ENCODE measurements at places on chromosomes 3 and 15.

DNA sequence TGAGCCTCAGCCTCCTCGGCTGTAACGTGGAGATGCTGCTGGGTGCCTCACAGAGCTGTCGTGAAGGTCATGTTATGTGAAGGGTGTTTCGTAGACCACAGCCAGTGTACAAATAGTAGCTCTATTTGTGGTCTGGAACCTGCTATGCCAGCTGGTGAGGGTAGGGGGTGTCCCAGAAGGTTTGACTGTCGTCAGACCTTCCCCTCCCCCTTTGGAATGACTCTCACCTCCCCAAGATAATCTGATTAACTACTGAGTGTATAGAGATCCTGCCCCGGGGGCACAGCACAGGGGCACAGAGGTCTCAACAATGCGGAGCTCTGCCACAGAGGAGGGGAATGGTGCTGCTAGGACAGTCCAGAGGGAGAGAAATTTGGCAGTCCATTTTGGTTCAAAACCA lies 20.5 kb downstream of the FGD5 start:
- no peak for DNase-seq

DNA sequence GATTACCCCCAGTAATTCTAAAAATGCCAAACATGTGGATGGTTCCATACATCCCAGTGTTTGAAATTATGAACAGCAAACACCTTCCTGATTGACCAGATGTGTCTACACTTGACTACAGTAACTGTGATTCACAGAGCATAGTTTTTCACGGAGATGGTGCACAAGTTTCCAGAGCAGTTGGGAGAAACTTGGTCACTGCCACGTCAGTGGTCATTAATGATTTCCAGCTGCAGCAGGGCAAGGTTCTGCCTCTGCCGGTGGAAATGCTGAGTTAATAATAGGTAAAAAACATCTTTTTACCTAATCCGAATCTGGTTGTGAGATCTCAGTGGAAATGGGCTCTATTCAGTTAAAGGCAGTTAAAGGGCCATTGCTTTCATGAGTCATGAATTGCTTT lies 154.1 kb upstream of the FEZF2 start:
- DNase-seq = peak; percentile 56

- DNase-seq = no peak
Measured at GRCh38 chr3:78893161-78893560, 874.6 kb downstream of the ROBO1 start.

DNA sequence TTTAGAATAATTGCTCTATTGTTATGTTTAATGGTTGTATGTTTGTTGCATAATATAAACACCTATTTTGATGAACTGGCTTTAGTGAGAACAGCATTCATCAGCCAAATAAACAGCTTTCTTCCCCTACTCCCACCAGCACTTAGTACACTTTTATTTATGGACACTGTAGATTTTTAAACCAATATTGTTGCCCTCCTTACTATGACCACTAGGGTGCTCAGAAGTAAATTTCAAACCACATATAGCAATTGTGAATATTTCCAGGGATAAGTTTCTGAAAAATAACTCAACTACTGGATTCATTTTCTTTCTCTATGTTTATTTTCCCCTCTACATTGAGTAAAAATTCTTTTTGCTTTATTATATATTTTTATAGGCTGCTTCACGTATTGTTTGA lies 84.7 kb upstream of the PTX3 start:
- no peak for DNase-seq

DNA sequence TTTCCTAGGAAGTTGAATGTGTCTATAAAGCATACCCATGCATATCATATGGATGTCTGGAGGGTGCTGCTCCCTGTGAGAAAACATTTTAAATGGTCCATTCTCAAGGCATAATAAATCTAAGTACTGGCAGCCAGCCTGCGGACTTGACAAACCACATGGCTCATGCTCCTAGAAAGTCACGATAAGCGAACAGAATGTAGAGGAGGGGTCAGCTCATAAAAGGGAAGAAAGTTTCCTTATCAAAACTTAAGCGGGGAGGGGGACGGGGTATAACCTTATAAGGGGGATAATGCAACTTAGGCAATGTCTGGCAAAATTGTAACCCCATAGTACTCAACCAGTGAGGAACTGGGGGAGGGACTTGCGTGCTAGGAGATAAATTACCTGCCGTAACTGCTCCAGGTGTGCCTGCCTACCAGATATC lies 159.8 kb upstream of the LMCD1 start:
- peak; percentile 78 for DNase-seq

GRCh38 chr15:33022629-33023028 lies 171.9 kb downstream of the FMN1 start:
- peak; percentile 57 for DNase-seq

- DNase-seq = no peak
Measured at GRCh38 chr3:65676580-65676979, 362.1 kb downstream of the MAGI1 start.

GRCh38 chr3:175186511-175186910 lies 327.4 kb downstream of the NAALADL2 start:
- DNase-seq = no peak

DNA sequence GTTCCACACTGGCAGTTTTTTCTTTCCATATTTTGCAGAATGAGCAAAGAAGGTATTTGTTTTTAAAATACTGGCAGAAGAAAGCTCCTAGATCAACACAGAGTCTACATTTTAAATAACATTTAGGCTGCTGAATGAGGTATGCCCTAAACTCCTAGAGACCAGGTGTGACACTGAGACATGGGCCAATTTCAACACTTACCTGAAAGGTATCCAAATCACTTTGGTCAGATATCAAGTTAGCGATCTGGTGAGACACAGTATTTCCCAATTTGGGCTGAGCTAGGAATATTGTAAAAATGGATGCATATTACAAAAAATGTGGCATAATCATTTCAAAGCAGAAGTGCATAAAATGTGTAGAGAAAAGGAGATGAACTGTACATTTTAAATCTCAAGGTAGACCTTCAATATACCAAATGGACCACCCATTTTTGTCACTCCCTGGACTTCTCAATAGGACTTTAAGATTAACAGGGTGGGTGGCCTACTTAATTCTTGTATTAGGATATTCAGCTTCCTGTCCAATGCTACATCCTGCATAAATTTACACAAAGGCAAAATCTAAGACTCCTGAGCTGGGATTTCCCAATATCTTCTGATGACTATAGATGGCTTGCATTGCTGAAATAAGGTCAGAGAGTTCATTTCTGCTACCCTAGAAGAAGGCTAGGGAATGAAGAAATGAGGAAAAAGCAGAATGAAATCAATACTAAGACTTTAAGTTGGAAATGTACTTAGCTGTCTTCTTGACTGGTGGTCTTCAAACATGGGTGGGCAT lies 487.8 kb downstream of the FOXP1 start:
- DNase-seq = peak; percentile 21

DNA sequence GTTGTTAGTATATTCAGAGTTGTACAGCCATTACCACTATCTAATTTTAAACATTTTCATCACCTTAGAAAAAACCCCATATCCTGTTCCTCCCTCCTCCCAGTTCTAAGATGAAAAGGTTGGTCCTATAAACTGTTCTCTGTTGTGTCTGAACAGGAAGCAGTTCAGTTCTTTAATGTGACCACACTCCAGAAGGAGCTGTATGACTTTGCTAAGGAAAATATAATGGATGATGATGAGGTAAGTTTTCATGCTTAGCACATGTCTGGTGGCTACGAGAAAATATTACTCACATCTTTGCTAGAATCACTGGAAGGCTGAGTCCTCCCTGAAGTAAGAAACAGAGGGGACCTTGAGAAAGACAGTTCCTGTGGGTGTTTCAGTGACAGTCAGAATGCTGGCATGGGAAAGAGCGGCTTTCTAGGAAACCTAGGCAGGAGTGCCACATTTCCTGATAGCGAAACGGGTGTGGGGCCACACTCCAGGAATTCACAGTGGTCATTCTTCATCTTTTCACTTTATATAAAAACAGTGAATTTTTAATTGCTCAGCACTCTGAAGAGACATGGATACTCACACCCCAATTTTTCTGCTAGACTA lies 20.3 kb downstream of the CRTAP start:
- DNase-seq = peak; percentile 48

DNA sequence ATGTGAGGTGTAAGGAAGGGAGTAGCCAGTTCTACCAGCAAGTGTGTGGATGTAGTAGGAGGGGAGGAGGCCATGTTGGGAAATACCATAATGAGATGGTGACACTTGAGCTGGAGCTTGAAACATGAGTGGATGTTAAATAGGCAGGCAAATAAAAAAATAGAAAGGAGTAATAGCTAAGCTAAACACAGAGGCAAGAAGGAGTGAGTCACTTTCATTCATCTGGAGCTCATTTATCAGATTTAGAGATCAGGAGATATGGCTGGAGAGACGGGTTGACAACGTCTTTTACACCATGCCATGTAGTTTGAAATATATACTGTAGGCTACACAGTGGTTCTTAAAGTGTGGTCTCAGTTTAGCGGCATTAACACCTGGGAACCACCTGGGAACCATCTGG lies 390.5 kb downstream of the DIPK2A start:
- DNase-seq = peak; percentile 80

- DNase-seq = no peak
Measured at GRCh38 chr3:195692354-195692685, 28.5 kb upstream of the MUC20 start.

DNA sequence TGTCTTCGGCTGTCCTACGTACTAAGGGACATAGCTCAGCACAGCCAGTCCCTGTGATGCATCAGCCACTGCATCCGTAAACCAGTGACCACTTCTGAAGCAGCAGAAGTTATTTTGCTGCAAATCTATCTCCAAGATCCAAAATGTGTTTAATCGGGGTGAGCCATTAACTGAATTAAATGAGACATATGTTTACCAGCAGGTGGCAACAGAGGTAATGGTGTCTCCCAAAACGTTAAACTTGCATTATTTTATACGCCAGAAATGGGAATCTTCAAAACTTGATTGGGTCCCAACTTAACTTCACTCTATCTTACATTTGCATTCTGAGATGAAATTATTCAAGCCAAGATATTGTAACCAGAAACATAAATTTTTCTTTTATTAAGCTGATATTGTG lies 75.3 kb upstream of the BOC start:
- no peak for DNase-seq

- DNase-seq = no peak
Measured at GRCh38 chr15:90036343-90036742, 35.2 kb downstream of the ZNF710 start.

DNA sequence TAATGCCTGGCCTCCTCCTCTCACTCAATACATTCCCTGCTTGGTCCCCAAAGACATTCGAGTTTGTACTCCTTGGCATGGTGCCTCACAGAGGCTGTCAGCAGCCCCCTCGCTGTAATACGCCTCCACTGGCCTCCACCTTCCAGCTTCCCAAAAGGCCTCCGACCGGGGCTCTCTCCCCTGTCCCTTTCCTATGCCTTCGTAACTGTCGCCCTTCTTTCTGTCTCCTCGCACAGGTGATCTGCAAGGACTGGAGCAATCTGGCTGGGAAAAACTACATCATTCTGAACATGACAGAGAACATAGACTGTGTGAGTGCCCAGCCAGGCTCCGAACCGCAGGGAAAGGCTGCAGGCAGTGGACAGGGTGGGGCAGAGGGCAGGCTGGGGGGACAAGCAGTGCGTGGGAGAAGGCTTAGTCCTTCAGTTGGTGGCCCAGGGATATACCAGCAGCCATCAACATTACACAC lies 10.7 kb upstream of the ABTB1 start:
- no peak for DNase-seq

DNA sequence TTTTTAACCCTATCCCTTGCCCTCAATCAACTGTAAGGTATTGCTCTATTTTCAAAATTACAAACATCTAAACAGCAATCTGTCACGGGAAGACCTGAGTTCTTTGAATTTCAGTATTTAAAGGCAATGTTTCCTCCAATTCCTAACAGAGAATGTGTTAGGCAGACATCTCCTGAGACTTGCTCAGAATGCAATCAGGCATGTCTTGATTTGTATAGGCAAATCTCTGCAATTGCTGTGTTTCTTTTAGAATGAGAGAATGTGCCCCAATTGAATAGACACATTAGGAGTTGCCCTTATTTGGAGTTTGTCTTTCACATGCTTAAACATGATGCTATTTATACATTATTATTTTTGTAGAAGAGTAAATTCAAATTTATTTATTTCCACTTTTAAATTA lies 205.6 kb downstream of the CADM2 start:
- no peak for DNase-seq

DNA sequence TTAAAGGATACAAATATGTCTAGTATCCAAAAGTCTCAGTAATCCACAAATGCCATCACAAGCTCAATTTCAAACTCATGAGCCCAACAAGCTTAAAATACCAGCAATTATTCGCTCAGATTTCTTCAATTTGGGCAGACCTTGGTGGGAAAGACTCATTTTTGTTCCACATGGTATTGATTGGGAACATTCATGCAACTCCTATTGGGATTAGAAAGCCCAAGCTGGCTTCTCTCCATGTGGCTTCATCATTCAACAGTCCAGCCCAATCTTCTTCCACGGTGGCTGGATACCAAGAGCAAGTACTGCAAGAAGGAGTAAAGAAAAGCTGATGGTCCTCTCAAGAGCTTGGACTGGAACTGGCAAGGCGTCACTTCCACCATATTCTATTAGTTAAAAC lies 66.3 kb downstream of the STRIT1 start:
- no peak for DNase-seq

- peak; percentile 96 for DNase-seq
Measured at GRCh38 chr15:81338170-81339007, 14.4 kb upstream of the STARD5 start.

DNA sequence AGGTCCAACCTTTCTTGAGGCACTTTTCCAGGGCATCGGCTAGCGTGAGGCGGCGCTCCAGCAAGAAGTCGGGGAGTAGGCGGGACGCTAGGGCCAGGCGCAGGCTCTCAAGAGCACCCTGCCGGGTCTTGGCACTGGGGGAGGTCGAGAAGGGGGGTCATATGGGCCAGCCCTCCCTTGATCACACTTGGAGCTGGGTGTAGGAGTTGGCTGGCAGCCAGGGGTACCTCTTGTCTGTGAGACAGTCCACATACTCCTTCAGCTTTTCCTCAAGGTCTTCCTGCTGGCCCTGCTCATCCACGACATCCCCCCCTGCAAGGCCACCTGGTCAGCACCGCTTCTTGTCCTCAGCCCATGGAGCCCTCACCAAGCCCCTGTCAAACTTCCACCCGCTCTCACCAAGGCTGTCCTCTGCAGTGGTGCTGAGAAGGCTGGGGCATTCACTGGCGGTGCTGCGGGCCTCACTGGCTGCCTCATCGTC lies 2.0 kb downstream of the IFRD2 start:
- no peak for DNase-seq

GRCh38 chr3:108221393-108221792 lies 831 bp downstream of the IFT57 start:
- DNase-seq = no peak

GRCh38 chr3:71509066-71509465 lies 74.5 kb downstream of the FOXP1 start:
- peak; percentile 85 for DNase-seq

DNA sequence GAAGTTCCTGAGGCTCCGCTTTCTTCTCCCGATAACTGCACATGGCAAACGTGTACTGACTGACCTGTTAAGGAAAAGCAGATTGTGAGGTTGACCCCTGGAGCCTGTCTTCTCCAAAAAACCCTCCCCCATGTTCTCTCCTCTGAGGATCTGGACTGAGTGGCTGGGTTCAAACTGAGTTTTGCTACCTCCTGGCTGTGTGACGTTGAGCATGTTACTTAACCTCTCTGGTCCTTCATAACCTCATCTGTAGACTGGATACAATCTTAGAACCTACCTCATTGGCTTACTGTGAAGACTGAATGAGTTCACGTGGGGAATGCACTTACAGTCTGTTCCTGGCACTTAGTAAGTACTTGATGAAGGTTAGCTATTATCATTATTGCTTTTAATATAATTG lies 184.1 kb upstream of the FEZF2 start:
- DNase-seq = no peak

- DNase-seq = no peak
Measured at GRCh38 chr15:88725305-88726210, 77.7 kb upstream of the ACAN start.

- DNase-seq = no peak
Measured at GRCh38 chr3:177672252-177672911, 475.1 kb upstream of the TBL1XR1 start.

- DNase-seq = peak; percentile 99
Measured at GRCh38 chr3:11530153-11530721, 113.5 kb downstream of the VGLL4 start.

All from fibroblast of skin of abdomen (primary cell).